Gastroesophageal sphincter (tissue), 4 donors: ENCODE measurements at places on chromosomes 11 and 22. TPM values are rescaled to one million over a fixed set of nuclear protein-coding genes. Genes with fewer than 3 reads are reported as not detected.

DNA sequence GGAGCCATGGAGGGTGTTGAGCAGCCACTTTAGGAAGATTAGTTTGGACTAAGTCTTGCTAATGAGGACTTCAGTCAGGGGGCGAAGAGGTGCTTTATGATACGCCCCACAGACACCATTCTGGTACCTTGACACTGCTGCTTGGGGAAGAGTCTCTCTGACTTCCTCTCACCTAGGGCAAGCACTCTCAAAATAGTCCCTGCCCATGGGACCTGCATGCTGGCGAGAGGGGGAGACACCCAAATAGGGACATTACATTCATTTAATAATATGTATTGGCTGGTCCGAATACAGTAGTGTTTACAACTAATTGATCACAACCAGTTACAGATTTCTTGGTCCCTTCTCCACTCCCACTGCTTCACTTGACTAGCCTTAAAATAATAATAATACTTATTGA lies 4.4 kb upstream of the CATSPERZ start:
- no peak for ATAC-seq

DNA sequence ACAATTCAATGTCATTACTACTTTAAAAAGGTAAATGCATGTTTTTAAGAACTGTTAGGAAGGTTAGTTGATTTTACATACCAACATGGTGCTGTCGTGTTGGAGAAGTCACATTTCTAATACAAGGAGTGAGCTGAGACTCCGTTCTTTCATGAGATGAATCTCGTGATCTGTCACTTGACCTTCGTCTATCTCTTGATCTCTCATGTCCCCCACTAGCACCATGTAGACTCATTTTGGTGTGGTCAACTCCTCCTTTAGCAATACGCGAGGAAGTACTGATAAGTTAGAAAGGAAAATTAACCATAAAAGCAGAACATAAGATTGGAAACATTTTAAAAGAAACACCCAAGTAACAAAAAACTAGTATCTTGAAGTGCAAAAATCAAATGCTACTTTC lies 41.5 kb downstream of the BTBD10 start:
- ATAC-seq = no peak

DNA sequence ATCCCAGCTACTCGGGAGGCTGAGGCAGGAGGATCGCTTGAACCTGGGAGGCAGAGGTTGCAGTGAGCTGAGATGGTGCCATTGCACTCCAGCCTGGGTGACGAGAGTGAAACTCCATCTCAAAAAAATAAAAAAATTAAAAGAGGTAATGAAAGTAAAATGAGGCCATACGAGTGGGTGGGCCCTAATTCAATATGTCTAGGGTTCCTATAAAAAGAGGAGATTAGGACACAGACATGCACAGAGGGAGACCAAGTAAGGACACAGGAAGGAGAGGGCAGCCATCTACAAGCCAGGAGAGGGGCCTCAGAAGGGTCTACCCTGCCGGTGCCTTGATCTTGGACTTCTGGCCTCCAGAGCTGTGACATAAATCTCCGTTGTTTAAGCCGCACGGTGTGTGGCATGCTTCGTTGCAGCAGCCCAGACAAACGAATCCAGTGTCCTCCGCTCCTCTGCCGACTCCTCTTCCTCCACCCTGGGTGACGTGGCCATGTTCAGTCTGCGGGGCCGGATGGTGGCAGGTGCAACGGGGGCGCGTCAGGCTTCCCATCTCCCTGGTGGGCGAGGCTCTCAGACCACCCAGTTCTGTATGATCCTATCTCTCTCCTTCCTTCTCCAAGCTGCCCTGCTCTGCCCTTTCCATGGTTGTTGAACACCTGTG lies 51.6 kb upstream of the PARVG start:
- no peak for ATAC-seq

- no peak for ATAC-seq
Measured at GRCh38 chr11:3342709-3343108, 36.2 kb downstream of the ZNF195 start.

GRCh38 chr22:43862074-43862881 lies at the start of gene SULT4A1:
SULT4A1 (minus strand) TSS chr22:43862513; CDS start chr22:43862382, 131 bp downstream.
- no peak for ATAC-seq

GRCh38 chr11:39304586-39304985 lies 2154.9 kb downstream of the LRRC4C start:
- ATAC-seq = no peak

DNA sequence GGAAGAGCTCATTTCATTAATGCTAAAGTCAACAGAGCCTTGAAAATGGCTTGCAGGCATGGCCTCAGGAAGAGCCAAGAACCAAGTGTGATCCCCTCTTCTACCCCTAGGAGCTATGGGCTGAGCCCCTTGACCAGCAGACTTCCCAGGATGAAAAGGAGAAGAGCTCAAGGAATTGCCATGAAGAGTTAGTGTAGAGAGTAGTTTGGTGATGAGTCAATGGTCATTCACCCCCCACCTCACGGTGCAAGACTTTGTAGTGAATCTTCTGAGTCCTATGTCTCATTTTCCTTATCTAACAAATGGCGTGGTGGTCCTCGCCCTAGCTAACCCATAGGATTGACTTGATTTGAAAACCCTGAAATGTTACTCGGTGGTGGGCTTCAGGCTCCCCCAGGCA lies 422.4 kb upstream of the CADM1 start:
- no peak for ATAC-seq

GRCh38 chr11:17839450-17839849 lies 104.9 kb downstream of the KCNC1 start:
- ATAC-seq = no peak

DNA sequence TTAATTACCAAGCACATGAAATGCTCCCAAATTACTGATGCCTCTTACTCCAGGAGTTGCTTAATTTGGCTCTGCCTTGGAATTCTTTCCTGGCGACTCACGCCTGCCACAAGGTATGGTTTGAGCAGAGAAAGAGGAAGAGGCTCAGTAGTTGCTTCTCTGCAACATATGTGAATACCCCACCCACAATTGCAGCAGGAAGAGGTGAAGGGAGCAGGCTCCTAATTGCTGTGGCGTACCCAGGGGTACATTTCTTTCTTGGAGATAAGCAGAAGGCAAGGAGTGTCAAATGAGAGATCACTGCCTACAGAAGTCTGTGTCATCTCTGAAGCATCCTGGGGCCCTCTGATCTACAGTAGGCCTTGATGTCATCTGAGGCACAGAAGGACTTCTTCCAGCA lies 10.6 kb upstream of the NNMT start:
- no peak for ATAC-seq

- ATAC-seq = no peak
Measured at GRCh38 chr11:74468936-74469335, 1.6 kb upstream of the KCNE3 start.

GRCh38 chr11:112727341-112727841 lies 233.8 kb upstream of the NCAM1 start:
- no peak for ATAC-seq

- no peak for ATAC-seq
Measured at GRCh38 chr22:49738006-49738405, 89.7 kb downstream of the BRD1 start.

The ZP1 gene
- not detected for total RNA-seq

The MMP13 gene
- total RNA-seq = not detected

The SERHL2 gene
- total RNA-seq = 0.94 TPM
